ENCODE measurements at places on chromosomes 7 and 10.
A peak's percentile ranks its signal among the peaks of the same experiment; 100 is the strongest.

DNA sequence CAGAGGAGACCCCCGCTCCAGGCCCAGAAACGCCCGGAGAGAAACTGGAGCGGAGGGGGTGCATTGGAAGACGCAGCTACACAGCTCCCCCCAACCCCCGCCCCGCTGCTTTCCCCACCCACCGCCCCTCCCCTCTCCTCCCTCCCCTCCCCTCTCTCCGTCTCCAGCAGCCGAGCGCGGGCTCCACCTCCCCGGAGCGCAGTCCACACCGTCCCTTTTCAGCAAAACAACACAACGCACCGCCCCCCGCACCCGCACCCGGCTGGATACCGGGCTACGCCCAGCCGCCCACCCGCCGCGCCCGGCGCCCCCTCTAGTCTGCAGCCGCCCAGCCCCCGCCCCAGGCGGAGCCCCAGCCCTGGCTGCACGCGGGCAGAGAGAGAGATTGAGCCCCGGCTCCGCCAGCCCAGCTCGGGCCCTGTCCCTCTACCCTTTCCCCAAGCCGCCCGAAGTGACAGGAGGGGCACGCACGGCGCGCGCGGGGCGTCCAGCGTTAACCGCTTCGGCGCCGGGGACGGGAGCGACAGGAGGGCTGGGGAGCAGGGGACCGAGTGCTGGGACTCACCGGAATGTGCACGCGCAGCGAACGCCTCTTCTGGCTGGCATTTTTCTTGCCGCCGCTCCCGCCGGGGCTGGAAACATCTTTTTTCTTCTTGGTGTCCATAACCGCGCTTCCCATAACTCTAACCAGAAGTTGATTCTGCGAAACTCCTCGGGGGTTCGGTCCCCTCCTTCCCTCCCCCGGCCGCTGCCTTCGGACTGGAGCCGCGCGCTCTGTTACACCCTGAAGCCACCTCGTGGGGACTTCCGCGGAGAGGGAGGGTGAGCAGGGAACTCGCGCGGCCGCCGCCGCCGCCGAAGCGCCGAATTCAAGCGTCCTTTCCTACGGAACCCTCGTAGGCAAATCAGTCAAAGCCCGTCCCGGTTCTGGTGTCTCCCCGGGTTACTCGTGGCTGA is 695 bp downstream of the PRKAG2 start:
- DNase-seq = peak; percentile 66

GRCh38 chr10:13372524-13372923 is 24.4 kb upstream of the SEPHS1 start:
- no peak for DNase-seq

DNA sequence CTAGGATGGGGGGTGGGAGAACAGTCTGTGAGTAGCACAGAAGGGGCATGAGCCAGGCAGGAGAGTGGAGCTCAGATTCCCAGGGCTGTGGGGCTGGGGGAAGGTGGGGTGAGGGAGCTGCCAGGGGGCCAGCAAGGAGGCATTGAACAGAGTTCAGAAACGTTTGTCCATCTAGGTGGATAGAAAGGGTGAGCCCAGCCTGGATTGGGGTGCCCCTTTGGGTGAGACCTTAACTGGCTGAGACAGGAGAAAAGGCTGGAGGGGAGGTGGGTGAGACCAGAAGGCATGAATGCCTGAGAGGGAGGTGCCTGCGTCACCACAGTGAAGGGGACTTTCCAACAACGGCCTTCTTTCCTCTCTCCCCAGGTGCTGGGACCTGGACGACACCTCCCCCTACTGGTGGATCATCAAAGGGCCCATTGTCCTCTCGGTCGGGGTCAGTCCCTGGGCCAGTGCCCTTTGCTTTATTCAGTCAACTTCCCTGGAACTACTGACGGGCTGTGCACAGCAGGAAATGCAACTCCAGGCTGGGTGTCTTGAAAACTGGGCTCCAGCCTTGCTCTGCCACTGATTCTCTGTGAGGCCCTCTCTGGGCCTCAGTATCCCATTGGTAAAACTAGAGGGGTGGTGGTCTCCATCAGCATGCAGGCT is 11.0 kb downstream of the GHRHR start:
- DNase-seq = no peak

DNA sequence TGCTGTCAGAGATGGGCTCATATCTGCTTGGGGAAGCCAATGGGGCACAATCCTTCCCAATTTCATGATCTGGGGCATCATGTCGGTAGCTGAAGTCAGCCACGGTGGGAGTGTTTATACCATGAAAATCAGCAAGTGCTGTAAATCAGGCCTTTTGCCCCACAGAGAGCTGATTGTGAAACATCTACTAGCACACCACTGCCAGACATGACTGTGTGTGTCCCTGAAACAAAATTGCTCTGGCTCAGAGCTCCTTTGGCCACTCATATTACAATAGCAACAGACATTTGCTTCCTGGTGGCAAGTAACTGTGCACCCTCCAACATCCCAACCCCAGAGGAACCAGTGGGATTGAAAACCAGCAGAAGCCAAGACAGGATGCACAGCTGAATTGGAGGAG is 23.7 kb downstream of the GPR26 start:
- no peak for DNase-seq

GRCh38 chr10:23869548-23869947 is 339.4 kb upstream of the KIAA1217 start:
- no peak for DNase-seq

DNA sequence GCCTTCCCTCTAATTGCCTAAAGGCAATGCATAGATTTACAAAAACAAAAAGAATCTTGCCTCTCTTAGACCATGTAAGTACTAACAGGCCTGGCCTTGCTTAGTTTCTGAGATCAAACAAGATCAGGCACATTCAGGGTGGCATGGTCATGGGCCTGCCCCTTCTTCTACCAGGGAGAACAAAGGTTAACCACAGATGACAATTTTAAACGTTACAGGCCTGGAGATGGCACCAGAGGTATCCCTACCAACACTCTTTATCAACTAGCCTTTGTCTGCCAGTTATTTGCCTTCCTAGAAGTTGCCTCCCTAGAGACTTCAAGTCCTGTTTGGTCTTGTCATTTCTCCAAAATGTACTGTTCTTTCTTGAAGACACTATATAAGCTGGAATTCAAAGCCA is 252.6 kb downstream of the DOCK4 start:
- DNase-seq = no peak

- no peak for DNase-seq
Observed at GRCh38 chr10:83574770-83575169, 564.5 kb upstream of the GHITM start.

- DNase-seq = no peak
Observed at GRCh38 chr7:22219036-22219435, 137.9 kb downstream of the RAPGEF5 start.

DNA sequence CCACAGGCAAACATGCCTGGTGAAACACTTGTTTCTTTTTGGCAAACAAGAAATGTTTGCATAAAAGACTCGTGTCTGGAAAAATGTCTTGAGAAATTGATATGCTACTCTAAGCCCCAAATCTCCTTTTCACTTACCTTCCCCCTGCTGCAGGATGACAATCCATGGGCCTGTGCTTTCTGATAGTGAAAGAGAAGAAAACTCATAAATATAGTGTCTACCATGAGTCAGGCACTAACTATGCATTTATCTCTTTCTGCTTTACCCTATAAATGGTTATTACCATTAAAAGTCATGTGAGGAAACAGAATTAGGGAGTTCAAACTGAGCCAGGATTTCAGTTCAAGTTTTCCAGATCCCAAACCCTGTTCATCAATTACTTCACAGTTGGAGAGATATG is 6.6 kb upstream of the TARP start:
- no peak for DNase-seq

DNA sequence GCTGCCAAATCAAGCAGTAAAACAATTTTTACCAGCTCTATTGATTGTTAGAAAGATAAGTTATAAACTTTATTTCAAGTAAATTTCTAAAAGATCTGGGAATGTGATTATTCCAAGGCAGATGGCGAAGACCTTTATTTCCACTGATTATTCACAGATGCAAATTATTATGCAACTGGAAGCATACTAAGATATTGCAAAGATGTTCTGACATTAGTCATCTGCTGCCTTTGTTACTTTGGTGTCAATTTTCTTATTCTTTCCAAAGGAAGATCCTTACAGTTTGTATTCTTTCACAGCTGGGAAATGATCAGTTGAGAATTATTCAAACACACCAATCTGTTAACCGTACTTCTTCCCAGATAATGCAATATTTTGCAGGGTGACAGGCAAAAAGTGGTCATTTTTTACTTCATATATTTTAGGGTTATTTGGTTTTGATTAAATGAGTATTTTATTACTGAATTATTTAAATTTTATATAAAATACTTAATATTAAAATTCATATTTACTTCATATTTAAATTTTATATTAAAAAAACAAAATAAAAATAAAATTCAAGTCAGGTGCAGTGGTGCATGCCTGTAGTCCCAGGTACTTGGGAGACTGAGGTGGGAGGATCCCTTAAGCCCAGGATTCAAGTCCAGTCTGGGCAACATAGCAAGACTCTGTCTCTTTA is 171.3 kb downstream of the FZD1 start:
- no peak for DNase-seq

- DNase-seq = no peak
Observed at GRCh38 chr7:128800567-128800966, 8.8 kb downstream of the CCDC136 start.

DNA sequence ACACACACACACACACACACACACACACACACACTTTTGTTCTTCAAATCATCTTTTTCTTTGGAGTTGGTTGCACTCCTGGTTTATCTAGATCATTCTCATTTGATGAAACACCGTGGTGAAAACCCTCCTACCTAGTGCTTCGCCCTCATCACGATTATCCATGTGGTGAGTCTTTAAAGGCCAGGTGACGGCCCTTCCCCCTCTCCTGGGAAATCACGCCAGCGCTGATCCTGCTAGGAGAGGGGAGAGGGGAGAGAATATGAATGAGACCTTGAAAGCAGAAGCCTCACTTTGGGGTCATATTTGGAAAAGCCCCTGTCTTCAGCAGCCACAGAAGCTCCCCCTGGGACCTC is 103.9 kb upstream of the LRRC4 start:
- no peak for DNase-seq
